Activated CD4-positive, alpha-beta T cell treated with anti-CD3 and anti-CD28 coated beads, Interleukin-2, amount 10 ng/mL, durations not matched to agents 7 days and 5 days (primary cell): ENCODE measurements at places on chromosomes 1 and 21.

- no peak for DNase-seq
These were observed 117.3 kb upstream of the IRF2BP2 start for GRCh38 chr1:234727018-234727940.

- DNase-seq: no peak
These were observed 186.4 kb upstream of the FAM78B start for GRCh38 chr1:166353213-166353612.

GRCh38 chr1:233668725-233669294 is 54.9 kb downstream of the KCNK1 start:
- no peak for DNase-seq

DNA sequence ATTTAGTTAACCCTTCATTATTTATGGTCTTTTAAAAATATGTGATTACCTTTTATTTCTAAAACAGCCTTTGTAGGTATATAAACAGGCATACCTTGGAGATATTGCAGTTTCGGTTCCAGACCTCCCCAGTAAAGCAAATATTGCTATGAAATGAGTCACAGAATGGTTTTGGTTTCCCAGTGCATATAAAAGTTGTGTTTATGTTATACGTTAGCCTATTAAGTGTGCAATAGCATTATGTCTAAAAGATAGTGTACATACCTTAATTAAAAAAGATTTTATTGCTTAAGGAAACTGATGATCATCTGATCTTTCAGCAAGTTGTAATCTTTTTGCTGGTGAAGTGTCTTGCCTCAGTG is 44.1 kb downstream of the XCL2 start:
- DNase-seq: no peak
